PC-3 (cell line): ENCODE measurements at places on chromosomes 5 and 9.

DNA sequence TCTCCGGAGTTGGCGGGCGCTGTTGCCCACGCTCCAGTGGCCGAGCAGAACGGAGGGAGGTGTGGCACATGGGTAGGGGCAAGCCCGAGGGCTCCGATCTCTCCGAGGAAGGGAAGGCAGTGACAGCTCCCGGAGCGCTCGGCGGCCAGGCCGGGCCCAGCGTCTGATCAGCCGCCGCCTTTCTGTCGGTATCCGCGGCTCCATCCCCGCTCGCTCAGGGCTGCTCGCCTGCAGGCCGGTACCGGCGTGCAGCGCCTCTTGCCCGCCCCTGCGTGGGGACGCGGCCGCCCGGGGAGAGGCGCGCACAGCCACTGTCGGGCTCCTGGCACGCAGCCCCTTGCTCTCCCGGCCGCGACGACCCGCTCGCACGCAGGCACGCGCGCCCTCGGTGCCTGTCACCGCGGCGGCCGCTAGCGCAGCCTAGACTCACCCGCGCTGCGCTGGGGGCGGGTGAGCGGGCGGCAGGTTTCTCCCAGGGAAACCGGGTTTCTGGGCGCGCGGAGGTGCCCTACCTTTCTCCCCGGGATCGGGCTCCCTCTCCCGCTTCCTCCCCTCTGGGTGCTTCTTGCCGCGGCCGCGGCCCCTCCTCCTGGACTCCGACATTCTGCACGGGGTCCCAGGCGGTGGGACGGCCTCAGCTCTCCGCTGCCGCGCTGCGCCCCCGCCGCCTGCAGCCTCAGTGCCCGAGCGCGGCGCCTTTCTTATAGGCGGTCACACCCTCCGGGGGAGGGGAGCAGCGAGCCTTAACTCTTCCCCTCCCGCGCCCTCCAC lies 108.4 kb downstream of the PSD2 start:
- no peak overlapping the region for H3K4me3 ChIP-seq
- H3K4me1 ChIP-seq = no peaks in the 10 kb centered on the region
- H3K27me3 ChIP-seq = peaks cover 18% of the 10 kb centered on the region; the same call in 1 of the 2 replicates
- H3K27ac ChIP-seq = no peak overlapping the region
- no peak for DNase-seq

GRCh38 chr9:135218331-135219225 lies 131.1 kb downstream of the OLFM1 start:
- no peak for DNase-seq
- H3K27ac ChIP-seq = no peak overlapping the region
- no peaks in the 10 kb centered on the region for H3K4me1 ChIP-seq
- peaks cover 38% of the 10 kb centered on the region for H3K27me3 ChIP-seq

GRCh38 chr5:178551059-178551458 lies 39.1 kb downstream of the COL23A1 start:
- H3K4me3 ChIP-seq = no peak overlapping the region
- peaks cover 29% of the 10 kb centered on the region for H3K27me3 ChIP-seq
- peak; percentile 60 for DNase-seq
- no peak overlapping the region for H3K27ac ChIP-seq
- no peaks in the 10 kb centered on the region for H3K36me3 ChIP-seq

DNA sequence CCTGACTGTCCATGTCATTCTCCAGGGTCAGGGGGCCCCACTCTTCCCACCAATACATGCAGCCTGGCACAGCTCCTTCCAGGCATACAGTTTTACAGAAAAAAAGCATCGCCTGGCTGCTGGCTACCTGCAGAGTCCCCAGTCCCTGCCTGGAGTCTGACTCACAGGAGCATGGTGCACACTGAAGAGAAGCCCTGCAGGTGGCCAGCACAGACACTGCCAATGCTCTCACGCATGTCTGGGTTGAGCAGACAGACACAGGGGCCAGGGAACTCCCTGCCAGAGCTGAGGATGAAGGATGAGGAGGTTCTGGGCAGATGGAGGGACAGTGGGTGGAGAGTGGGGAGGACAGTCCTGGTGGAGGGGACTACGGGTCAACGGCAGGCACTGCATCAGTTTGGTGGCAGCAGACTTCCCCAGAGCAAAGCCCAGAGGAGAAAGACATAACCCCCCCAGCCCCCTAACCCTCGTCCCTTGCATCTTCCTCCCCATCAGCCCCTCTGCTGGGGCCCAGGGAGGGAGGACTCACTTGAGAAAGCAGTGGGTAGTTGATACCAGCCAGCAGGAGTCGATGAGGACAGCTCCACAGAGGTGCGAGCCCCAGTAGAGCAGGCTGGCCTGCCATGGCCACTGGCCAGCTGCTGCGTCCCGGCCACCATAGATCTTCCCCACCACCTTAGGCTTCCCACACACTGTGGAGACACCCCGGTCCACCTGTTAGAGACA lies 72.9 kb upstream of the SPTLC1 start:
- peak; percentile 4 for DNase-seq
- H3K27me3 ChIP-seq = no peaks in the 10 kb centered on the region
- no peak overlapping the region for H3K4me3 ChIP-seq
- no peaks in the 10 kb centered on the region for H3K4me1 ChIP-seq

- H3K27ac ChIP-seq = no peak overlapping the region
- peaks cover 9% of the 10 kb centered on the region for H3K4me1 ChIP-seq
- DNase-seq = no peak
- H3K27me3 ChIP-seq = no peaks in the 10 kb centered on the region
- H3K4me3 ChIP-seq = no peak overlapping the region
These were observed 43.9 kb downstream of the MAP1B start for GRCh38 chr5:72151169-72151568.

GRCh38 chr5:77758141-77758938 lies 17.8 kb downstream of the TBCA start:
- H3K27me3 ChIP-seq = no peaks in the 10 kb centered on the region
- DNase-seq = no peak
- H3K36me3 ChIP-seq = peaks cover 3% of the 10 kb centered on the region
- H3K4me1 ChIP-seq = no peaks in the 10 kb centered on the region
- H3K27ac ChIP-seq = no peak overlapping the region

DNA sequence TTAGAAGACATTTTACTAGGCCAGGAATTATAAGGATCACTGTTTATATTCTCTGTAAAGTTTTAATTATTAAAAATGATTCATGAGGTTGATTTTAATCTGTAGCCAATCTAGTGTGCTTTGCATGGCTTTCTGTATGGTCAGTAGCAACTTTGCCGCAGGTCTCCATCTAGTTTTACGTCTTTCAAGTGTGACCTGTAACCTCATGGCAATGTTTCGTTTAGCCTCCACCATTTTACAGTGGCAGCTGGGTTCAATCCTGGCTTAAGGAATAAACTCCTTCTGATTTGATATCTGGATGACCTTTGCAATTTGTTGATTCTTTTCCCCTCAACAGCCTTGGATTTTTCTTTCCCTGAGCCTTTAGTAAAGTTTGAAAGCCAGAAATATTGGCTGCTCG lies 434.5 kb upstream of the CDH9 start:
- no peaks in the 10 kb centered on the region for H3K4me1 ChIP-seq
- H3K4me3 ChIP-seq = no peak overlapping the region
- H3K27me3 ChIP-seq = no peaks in the 10 kb centered on the region
- no peak for DNase-seq
- no peak overlapping the region for H3K27ac ChIP-seq
- no peaks in the 10 kb centered on the region for H3K36me3 ChIP-seq
